Amygdala (tissue), 56 donors: ENCODE measurements at places on chromosomes 12 and 14.

DNA sequence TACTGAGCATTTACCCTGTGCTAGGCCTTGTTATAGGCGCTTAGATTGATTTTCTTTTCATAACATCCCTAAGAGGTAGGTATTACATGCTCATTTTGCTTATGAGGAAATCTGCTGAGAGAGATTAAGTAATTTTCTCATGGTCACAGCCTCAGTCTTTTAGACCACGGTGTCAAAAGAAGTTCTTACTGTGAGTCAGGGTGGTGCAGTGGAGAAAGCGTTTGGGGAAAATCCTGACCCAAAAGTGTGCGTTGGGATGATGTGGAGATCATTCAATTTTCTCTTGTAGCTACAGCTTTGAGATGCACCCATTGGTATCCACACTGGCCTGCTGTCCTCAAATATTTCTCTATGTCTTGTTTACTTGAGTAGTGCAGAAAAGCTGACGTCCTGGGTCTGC lies 8.2 kb downstream of the ANG start:
- no peak for DNase-seq

DNA sequence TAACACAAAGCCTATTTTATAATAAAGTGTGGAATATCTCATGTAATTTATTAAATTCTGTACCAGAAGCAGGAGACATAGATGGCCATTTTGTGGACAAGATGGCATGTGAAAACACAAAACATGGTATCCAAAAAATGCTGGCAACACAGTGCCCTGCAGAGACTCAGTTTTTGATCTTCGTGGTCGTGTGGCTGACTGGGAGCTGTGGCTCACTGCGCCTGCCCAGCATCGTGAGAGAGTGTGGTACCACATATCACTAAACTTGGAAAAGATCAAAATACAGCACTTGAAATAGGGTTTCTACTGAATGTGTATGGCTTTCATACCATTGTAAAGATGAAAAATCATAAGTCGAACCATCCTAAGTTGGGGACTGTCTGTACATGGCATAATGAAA lies 43.0 kb upstream of the MANSC4 start:
- DNase-seq = no peak

DNA sequence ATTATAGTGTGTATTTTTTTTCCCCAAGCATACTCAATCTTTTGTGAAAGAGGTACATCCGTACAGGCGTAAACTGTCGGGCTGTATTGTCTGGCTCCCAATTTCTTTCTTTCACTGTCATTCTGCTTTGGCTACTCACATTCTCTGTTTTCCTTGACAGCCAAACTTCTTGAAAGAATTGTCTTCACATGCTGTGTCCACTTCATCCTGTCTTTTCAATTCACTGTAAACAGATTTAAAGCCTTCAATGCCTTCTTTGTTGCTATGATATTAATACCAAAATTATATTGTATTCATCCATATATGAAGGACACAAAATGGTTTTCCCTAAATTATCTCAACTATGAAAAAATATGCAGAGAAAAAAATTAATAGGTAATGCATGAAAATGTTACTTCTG lies 6.0 kb upstream of the ATP23 start:
- no peak for DNase-seq

- no peak for DNase-seq
Measured at GRCh38 chr12:25377469-25378177, 126.9 kb upstream of the KRAS start.

GRCh38 chr14:32932914-32933628 lies 5.6 kb upstream of the NPAS3 start:
- DNase-seq = peak; percentile 54

GRCh38 chr12:13066459-13066858 lies 22.3 kb downstream of the FAM234B start:
- DNase-seq = no peak

- DNase-seq = peak; percentile 13
Measured at GRCh38 chr14:68911594-68912227, 67.4 kb downstream of the ACTN1 start.

- no peak for DNase-seq
Measured at GRCh38 chr14:102316338-102316742, 3.2 kb upstream of the ZNF839 start.

DNA sequence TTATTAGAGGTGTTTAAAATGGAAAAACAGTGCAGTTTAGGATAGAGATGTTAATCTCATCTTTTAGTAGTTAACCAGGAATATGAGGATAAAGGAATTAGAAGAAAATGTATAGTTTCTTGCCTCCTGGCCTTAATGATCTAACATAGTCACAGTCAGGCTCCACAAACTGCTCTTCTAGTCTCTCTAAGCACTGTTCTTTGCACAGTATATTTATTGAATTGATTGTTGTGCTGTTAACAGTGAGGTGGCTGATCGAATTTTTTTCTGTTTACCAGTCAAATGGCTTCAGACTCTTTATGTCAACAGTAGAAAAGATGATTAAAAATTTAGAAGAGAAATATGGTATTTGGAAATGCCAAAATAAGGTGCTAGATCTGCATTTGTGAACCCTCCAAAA lies 37.8 kb downstream of the ATF7IP start:
- no peak for DNase-seq
